Stimulated activated CD4-positive, alpha-beta T cell treated with anti-CD3 and anti-CD28 coated beads, Interleukin-4, amount 100 ng/mL, for 1 hour (primary cell): ENCODE measurements at places on chromosomes 12 and 14.

GRCh38 chr12:84875241-84875640 lies 37.4 kb downstream of the SLC6A15 start:
- DNase-seq, result no peak

GRCh38 chr14:72636094-72636493 lies 257.8 kb downstream of the DPF3 start:
- DNase-seq, result no peak

DNA sequence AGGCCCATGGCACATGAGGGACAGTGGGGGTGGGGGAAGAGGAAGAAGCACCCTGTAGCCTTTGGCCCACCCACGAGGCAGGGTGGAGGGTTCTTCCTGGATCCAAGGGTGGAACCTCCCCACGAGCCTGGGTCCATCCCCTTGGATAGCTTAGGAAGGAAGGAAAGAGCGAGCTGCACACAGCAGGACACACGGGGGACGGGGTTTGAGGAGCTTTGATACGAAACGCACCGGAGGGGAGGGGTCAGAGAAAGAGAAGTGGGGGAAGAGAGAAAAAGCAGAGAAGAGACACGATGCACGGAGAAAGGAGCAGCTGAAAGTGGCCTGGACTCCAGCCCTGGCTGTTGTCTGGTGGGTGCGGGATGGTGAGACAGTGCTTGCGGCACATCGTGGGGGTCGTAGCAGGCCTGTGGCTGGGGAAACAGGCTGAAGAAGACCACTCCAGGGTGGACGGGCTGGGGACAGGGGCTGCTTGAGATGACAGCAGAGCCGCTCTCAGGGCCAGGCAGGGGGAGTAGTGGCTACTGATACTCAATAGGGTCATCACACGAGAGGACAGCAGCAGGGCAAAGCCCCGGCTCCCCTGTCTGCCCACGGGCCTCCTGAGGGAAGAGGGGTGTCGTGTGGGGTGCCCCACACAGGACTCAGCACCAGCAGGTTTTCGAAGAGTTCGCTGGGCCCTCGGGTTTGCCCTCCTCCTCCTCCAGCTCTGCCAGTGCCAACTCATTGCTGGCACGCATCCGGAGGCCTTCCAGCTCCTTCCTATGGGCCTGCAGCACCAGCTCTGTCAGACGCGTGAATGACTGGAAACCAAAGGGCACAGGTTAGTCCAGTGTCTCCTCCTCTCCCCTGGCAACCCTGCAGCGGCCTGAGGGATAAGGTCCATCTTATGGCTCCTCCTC lies 5.4 kb upstream of the GPX2 start:
- no peak for DNase-seq

DNA sequence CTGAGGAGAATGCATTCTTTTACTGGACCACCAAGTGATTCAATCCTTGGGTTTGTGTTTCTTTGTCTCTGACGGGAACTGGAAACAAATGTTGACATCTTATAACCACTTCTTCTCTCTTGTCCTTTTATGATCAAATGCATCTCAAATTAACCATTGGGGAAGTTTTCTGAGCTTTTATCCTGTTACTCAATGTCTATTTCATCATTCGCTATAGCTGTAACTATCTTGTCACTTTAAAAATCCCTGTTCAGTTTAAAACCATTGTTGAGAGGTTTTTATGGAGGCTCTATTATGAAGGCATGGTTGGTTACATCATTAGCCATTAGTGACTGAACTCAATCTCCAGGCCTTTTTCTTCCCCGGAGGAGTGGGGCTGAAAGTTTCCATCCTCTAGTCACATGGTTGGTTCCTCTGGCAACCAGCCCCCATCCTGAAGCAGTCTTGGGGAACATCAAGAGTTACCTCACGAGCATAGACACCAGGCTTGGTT lies 2.7 kb upstream of the CLEC6A start:
- no peak for DNase-seq

GRCh38 chr12:4133636-4134447 lies 139.7 kb upstream of the CCND2 start:
- DNase-seq, result no peak

DNA sequence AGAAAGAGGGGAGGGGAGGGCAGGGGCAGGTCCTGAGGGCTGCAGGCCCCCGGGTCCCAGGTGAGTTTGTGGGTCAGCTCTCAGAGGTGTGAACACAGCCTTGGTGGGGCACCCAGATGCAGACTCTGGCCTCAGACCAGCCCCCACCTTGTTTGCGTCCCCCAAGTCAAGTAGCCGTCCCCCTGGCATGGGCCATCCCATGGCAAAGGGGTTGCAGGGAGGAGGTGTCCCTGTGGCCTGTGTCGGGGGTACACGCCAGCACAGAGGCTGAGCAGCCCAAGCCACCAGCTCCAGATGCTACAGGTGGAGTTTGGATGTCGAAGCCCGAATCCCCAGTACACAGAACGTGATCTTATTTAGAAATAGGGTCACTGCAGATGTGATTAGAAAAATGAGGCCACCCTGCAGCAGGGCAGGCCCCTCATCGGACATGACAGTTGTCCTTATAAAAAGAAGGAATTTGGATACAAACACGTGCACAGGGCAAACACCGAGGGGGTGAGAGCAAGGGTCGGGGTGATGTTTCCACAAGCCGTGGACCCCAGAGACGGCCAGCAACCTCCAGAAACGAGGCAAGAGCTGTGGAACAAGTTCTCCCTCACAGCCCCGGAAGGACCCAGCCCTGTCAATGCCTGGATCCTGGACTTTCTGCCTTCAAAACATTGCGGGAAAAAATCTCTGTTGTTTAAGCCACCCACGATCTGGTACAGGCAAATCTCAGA lies 141.2 kb upstream of the C14orf180 start:
- DNase-seq, result no peak

DNA sequence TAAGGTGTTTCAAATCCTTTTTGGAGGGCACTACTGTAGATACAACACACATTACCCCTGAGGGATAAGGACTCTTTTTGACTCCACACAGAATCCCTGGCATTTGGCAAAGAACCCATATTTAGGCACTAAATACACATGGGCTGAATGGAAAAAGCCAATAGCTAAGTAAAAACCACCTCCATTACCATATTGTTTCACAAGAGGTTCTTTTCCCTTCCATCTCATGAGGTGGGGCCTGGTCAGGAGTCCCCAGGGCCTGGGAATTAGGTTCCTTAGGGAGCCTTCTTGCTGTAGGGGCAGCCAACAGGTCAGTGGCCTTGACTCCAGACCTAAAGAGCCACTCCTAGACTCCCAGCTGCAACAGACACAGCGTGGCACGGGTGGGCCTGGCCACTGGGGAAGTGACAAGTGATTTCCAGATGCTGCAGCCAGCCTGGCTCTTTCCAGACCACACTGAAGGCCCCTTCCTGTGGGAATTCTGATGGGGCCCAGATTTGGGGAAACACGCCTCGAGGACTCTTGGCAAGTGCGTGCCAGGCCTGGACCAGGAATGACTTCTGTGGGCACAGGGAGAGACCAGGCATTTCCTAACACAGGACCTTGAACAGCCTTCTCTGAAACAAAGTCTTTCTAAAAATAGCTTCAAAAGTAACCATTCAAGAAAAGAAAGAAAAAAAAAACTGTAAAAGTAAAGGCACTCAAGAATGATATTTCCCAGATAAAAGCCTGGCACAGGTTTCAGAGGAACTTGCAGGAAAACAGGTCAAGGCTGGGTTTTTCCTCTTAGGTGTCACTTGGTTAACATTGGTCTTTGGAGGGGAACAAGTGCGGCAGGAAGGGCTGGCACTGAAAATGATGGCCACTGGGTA lies 18.1 kb downstream of the SSH1 start:
- DNase-seq, result no peak

DNA sequence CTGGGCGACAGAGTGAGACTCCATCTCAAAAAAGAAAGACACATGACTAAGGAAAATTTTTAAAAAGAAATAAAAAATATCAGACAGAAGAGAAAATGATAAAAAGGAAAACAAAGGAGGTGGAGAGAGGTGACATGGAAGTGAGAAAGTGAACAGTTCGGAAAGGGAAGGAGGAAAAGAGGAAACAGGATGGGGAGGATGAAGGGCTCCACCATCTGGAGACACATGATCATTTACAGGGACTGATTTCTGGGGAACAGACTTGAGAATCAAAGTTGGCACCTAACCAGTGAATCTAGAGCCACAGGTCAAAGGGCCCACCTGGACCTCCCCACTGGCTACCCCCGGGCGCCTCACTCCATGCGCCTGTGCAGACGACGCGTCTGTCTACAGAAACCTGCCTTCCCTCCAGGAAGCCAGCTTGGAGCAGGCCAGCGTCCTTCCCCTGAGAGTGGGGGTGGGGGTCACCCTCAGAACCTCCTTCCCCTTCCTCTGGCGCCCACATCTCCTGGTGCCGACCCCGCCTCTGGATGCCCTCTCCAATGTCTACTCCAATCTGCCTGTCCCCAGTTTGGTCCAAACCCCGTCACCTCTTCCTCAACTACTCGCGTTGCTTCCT lies 60.5 kb downstream of the AMN start:
- DNase-seq, result no peak

GRCh38 chr14:44505588-44505987 lies 1.5 kb downstream of the FSCB start:
- DNase-seq, result no peak

- DNase-seq, result no peak
Observed at GRCh38 chr12:53617700-53618099, 8.5 kb downstream of the ATF7 start.

DNA sequence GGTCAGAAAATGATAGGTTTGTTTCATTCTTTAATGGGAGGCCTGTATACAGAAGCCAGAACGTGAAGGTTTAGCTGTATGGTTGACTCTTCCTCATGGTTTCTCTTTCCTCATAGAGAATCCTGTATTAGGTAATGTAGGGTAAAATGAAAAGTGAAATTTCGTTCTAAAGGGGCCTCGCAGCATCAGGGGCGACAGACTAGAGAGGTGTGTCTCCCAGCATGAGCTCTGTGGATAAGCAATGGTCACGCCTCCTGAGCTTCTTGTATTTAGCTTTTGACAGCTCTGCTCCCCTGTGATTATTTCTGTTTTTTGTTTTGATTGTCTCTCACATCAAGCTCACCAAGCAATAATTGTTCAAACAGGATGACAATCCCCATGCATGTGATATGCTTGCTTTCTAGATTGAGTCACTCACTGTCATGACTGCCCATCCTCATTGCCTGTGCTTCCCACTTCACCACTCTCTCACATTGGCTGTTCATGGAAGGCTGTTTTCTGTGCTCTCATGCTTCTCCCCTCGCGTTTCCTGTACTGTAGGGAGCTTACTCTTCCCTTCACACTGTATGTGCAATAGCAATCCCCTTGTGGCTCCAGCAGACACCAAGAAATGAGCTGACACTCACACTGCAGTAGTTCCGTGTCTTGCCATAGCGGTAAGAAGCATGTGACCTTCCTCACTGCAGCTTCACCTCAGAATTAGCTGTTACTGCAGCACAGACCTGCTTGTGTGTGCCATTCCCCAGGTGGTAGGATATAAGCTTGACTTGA lies 44.0 kb downstream of the RAD52 start:
- DNase-seq, result no peak

- no peak for DNase-seq
Observed at GRCh38 chr14:90560991-90561390, 164.2 kb downstream of the CALM1 start.

GRCh38 chr14:31286456-31287293 lies 79.1 kb upstream of the HECTD1 start:
- DNase-seq, result peak; percentile 18

DNA sequence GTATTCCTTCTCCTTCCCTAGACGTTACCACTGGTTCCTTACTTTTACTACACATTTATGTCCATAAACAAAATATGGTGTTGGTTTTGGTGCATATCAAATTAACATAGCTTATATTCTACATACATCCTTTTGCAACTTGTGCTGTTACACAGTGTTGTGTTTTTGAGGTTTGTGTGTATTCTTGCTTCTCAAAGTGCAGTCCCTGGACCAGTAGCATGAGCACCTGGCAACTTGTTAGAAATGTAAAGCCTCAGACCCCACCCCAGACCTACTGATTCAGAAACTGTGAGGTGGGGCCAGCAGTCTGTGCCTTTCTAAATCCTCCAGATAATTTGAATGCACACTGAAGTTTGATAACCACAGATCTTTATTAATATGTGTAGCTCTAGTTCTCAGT lies 65.9 kb downstream of the RNFT2 start:
- DNase-seq, result no peak

DNA sequence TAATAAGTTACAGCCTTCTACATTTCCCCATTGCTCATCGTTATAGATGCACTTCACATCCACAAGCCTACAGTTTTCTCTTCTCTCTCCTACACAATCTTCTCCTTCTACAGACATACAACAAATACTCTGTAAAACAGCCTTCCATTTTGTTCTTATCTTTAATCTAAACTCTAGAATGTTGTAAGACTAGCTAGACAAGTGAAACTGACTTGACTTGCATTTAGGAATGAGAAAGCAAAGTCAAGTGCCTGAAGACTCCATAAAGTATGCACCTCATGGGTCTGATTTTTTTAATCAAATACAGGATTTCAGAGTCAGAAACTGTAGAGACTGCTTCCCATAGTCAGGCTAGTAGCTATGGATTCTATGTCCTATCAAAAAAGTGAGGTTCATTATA lies 190.3 kb downstream of the KLHL28 start:
- DNase-seq, result no peak
